ENCODE measurements at places on chromosomes 2 and 18.

DNA sequence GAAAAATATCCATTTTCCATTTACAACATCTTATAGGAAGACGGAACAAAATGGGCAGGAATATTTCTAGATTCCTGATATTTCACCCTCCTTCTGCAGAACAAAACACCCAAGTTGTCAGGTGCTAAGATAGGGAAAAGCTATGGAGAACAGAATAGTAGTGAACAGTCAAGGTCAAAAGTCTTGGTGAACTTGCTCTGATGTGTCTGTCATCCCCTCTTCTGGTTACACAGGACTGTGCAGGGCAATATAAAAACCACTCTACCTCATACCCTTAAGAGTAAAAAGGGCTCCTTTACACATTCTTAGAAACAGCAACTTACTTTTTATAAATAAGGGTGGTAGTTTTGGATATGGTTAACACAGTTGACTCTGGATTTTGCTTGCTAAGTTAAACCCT lies 4.4 kb downstream of the MYL1 start:
- no peak for DNase-seq

- DNase-seq = no peak
These were observed 162.5 kb downstream of the GRB14 start for GRCh38 chr2:164458792-164459191.

DNA sequence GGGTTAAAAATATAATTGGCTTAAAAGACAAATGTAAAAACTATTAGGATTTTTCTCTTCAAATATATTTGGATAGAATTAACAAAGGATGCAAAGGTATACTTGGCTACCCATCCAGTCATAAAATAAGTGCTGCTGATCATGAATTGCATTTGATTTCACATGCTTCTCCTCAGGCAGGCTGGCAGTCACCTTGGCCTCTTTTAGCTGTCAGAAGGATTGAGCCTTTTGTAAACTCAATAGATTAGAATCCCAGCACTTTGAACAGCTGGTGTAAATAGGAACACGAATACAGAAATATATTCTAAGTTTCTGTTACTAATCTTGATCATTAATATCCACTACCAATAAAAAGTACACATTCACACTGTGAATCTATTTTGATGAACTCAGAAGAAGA lies 169.4 kb upstream of the UNC80 start:
- DNase-seq = no peak

DNA sequence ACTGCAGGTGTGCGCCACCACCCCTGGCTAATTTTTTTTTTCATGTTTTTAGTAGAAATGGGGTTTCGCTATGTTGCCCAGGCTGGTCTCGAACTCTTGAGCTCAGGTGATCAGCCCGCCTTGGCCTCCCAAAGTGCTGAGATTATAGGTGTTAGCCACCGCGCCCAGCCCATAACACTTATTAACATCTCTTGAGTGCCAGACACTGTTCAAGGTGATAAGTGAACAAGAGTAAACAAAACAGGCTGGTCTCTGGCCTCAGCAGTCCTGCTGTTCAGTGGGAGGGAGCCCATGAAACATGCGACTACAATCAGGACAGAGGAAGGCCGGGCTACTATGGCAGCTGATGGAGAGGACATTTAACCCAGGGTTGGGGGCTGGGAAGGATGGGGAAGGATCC lies 42.3 kb downstream of the KCTD1 start:
- no peak for DNase-seq

DNA sequence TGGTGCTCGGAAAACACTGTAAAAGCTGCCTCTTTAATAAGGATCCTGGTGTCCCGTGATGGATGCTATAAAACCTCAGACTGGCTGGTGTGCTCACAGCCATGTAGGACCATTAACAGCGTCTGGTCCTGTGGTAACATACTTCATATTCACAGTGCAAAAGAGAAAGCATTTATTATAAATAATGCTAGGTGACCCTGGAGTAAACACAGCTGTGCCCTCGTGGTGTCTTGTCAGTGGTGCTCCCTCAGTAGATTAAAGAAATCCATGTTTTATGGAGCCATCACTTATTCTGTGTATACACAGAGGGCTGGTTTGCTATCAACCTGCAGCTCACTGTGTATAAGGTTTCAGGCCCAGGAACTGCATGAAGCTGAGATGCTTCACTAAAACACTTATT lies 106.9 kb downstream of the CDK15 start:
- no peak for DNase-seq

GRCh38 chr2:44947028-44947375 lies 5.5 kb downstream of the SIX3 start:
- DNase-seq = no peak

DNA sequence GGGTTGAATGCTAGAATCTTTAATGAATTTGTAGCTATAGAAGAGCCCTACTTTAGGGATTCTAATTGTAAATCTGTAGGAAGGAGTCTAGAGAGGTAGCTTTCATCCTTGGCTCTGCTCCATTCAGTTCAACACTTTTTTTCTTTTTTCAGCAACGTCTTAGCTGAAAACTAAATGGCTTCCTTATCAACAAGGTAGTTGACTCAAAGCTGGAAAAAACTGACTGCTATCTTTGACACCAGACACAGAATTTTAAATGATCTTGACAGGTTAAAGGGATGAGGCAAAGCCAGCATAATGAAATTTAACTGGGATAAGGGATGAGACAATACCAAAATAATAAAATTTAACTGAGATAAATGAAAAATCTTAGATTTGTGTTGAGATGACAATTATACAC lies 54.9 kb downstream of the TMEFF2 start:
- DNase-seq = no peak

GRCh38 chr2:42298132-42298531 lies 62.9 kb downstream of the COX7A2L start:
- no peak for DNase-seq

GRCh38 chr2:51120754-51121280 lies 88.9 kb upstream of the NRXN1 start:
- DNase-seq = no peak

DNA sequence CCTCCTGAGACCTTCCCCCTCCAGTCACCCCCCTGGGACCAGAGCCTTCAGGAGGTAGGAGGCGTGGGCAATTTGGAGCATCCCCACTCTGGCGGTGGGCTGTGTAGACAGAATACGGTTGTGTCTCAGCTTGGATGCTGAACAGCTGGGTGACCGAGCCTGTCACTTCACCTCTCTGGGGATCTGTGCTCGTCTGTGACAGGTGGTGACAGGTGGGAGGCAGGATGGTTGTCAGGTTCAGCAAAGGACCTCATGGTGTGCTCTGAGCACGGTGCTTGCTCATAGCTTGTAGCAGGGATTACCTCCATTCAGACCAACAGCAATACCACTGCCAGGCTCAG lies 186.5 kb upstream of the HS6ST1 start:
- no peak for DNase-seq

DNA sequence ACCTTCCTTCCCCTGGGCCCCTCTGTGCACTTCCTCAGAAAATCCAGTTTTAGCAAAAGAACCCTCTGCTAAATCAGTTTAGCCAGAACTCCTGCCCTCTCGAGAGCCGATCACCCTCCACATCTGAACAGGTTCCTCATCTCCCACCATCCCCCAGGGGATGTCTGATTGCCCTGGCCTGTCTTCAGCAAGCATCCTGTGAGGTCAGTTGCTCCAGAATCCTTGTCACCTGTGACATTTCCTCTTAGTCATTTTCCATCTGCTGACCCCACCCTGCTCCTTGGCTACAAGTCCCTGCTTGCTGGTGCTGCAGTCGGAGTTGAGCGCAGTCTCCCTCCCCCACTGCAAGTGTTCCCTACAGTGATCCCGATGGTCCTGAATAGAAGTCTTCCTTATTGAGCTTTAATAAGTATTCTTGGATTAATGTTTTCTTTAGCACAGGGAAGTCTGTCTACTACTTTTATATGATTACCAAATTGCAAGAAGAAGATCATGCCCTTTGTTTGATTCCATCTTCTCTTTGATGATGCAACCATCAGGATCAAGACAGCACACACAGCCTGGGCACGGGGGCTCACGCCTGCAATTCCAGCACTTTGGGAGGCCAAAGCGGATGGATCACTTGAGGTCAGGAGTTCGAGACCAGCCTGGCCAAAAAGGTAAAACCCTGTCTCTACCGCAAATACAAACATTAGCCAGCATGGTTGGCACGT lies 30.9 kb upstream of the UBE2F start:
- DNase-seq = no peak

- DNase-seq = no peak
These were observed 39.8 kb downstream of the WDR33 start for GRCh38 chr2:127770973-127771735.

GRCh38 chr2:42846932-42847595 lies 54.7 kb upstream of the HAAO start:
- no peak for DNase-seq

- no peak for DNase-seq
These were observed 202.8 kb upstream of the THUMPD2 start for GRCh38 chr2:39981883-39982311.

GRCh38 chr2:132720393-132720792 lies 50.4 kb upstream of the LYPD1 start:
- no peak for DNase-seq
